ENCODE measurements at places on chromosomes 3 and 15.

DNA sequence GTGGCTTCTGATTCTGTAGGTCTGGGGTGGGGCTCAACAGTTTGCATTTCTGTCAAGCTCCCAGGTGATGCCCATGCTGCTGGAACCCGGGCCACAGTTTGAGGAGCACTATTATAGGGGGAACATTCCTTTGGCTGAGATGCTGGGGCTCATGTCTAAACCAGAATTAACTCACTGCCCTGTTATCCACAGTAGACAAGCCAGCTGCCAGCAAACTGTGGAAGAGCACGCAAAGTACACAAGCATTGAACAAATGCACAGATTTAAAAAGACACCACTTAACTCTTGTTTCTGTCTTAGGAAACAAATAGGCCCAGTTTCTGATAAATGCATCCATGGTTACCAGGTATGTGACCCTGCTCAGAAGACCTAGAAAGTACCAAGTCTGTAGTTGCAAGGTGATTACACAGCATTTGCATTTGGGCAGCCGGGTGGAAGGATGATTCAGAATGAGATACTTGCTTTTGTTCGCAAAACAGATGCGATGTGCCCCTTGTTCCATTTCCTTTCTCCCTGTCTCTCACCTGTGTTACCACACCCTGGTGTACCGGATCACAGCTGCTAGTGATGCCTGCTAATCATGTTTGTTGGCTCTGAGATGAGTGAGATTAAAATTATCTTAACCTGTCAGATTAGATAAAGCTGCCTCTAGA lies 12.4 kb downstream of the GYG1 start:
- DNase-seq: no peak

GRCh38 chr3:178184833-178185232 lies 351.4 kb upstream of the KCNMB2 start:
- DNase-seq: no peak

DNA sequence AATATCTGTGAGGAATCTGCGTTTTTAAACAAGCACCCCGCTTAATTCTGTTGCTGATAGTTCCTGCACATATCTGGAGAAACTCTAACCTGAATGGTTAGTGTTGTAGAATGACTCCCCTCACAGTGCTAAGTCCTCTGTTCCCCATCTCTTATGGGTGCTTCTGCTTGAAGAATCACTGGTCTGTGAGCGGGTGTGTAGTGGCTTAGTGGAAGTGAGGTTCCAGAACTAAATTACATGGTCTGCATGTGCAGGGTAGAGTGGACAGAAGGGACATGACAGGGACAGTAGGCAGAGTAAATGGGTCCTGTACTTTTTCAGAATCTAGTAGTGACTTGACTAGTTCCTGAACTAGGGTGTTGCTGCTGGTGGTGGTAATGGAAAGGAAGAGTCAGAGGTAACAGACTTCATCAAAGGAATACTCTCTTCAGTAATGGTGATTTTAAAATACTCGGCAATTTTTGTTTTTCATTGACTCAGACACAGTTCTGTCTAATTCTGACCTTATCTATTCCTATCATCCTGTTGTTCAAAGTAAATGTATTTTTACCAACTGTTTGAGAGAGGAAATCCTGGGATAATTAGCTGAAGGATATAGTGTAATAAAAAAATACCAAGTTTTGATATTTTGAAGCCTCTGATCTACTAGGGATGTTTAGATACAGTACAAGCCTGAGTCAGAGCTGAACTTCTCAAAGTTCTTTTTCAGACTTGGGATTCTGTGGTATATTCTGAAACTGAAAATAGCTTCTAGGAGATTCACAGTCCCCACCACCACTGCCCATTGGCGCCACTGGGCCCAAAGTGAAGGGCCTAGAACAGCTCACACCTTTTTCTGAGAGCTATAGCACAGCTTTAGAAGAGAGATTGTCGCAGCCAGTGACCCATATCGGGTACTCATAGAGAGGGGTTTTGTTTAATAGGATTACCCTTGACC lies 55.5 kb downstream of the FNDC3B start:
- DNase-seq: peak; percentile 15

DNA sequence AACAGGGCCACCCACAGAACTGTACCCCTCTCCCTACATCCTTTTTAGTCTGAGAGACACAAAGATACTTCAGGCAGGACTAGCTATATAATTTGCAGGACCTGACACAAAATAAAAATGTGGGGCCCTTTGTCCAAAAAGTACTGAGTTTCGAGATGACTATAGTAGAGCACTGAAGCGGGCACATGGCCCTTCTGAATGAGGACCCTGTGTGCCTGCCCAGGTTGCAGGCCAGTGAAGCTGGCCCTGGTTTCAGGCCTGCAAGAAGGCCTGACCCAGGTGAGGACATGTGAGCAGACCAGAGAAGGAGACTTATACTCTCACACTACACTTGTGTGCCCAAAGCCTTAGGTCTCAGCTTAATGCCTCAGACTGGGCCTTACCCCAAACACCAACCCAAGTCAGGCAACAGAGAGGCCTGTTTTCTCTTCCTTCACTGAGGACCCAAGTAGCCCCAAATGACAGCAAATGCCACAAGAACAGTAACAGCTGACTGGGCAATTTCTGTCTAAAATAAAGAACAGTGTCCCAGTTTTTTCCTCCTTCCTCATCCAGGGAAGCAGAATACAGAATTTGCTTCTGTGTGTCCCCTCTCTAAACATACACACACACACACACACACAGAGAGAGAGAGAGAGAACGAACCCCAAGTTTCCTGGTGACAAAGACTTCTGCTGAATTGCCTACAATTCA lies 100.9 kb upstream of the ARHGEF3 start:
- no peak for DNase-seq

DNA sequence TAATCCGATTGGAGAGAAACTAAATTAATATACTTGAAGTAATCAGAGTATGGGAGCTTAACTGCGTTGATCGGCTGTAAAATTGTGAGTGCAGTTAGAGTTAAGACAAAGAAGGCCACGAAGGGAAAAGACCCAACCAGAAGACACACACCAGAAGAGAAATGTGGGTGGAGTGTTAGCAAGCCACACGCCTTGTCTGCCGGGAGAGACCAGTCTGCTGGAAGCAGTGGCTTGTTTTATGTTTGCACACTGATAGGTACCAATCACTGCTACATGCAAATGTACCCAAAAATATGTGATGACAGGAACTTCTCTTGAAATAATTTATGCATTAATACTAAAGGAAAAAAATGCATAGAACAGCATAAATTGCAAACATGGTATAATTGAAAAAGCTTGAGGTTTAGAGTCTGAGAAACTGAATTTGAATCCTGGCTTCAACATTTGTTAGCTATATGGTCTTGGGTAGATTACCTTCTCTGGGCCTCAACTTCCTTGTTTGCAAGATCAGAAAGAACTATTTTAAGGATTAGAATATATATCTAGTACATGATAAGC lies 23.1 kb downstream of the EEFSEC start:
- no peak for DNase-seq

DNA sequence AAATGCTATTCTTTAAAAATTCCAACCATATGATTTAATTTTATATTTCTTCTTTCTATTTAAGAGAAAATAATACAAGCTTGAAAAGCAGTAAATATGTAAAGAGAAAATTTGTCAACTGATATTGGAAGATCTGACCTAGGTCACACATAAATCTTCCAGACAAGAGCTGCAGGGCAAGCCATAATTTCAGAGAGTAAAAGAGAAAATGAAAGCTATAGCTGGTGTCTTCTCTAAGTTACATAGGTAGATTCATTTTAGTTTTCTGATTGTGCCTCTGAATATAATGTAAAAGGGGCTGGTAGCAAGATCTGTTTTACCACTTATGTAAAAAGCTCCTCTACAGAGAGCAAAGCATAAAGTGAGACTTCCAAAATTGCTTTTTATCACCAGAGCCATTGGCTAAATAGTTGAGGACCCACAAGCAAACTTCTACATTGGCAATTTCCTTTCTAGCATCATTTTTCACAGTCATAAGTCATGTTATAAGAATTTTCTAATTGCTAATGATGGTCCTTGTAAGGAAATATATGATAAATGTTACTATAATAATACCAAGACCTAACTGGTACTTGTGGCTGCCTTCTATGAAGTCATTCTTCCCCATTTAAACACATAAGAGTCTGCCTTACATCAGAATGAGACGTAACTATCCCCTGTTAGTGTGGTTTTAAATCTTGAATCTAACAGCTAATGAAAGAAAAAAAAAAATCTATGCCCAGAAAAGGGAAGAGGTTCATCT lies 80.8 kb upstream of the SKOR1 start:
- DNase-seq: no peak

- no peak for DNase-seq
Measured at GRCh38 chr15:45133561-45133920, 3.7 kb downstream of the DUOX1 start.

DNA sequence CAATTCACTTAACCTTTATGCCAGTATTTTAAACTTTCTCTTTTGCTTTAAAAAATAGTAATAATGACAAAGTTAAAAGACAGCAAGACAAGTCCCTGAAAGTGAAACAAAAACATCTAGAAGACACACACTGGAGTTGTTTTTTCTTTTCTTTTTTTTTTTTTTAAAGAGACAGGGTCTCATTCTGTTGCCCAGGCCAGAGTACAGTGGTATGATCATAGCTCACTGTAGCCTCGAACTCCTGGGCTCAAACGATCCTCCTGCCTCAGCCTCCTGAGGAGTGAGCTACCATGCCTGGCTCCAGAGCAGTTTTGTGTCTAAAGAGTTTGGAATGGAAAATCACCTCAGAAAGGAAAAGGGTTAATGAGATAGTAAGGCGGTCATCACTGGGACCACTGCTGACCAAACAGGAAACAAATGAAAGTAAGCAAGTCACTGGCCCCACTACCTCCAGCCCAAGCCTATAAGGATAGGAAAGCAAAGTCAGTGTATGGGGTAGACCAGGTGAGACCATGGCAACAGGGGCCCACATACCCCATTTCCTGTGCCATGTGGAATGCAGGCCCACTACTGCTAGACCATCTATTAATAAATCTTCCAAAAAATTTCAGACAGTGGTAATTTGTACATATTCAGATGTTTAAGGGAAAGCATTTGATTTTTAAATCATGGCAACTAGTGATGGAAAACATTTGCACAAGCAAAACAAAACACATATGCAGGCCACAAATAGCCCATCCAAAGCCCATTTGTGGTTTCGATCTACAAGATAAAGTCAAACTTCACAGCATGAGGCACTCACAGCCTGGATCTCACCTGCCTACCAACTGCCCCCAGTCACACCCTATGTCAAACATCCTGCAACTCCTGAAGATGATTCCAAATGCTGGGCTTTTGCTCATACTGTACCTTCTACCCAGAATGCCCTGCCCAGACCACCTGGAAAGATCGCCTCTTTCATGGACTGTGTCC lies 62.6 kb downstream of the OSBPL10 start:
- DNase-seq: no peak

DNA sequence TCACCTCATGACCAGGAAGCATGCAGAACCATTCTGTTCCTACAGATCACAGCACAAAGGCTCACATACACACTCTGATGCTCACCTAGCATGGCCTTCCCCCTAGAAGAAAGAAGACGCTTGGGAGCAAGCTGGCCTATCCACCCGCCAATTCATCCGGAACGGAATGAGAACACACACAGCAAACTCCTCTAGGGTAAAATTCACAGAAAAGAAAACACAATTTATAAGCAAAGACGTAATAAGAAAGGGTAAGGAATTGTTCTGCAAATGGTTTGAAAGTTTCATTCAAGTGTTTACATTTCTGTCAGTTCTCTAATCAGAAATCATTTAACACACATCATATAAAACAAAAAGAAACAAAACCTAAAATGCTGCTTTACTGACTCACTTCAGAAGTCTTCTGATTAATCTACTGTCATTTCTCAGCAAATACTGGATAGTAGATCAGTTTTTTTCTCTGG lies 218.1 kb downstream of the OSBPL10 start:
- no peak for DNase-seq

- no peak for DNase-seq
Measured at GRCh38 chr3:14946739-14947099, 664 bp upstream of the NR2C2 start.

- DNase-seq: no peak
Measured at GRCh38 chr3:152452318-152452717, 183.6 kb downstream of the MBNL1 start.

GRCh38 chr3:111311709-111312235 lies 230.2 kb upstream of the CD96 start:
- no peak for DNase-seq

- no peak for DNase-seq
Measured at GRCh38 chr3:55486857-55487380, at the start of gene WNT5A. Gene WNT5A, minus strand, starts transcription at chr3:55487306. Its CDS starts 321 bp downstream, at chr3:55486985.

DNA sequence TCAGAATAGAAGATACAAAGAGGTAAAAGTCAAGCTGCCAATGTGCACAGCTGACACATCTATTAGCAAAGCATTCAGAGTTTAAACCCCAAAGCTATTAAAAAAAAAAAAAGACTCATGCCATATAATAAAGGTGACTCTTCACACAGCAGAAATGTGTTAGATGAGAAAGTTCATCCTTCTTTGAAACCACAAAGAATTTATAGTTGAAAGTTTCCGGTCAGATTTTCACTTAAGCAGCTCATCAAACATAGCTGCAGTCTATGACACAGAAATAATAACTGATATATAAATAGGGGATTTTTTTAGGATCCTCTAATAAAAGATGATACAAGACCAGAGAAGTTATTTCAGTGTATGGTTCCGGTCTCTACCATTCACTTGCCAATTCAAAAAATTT lies 76.6 kb downstream of the WWTR1 start:
- no peak for DNase-seq

GRCh38 chr3:18066899-18067582 lies 324.6 kb upstream of the TBC1D5 start:
- DNase-seq: no peak

- DNase-seq: no peak
Measured at GRCh38 chr15:65888981-65889380, 19.7 kb downstream of the RAB11A start.

GRCh38 chr3:186340204-186340603 lies 21.8 kb downstream of the DGKG start:
- no peak for DNase-seq

- DNase-seq: no peak
Measured at GRCh38 chr3:46971742-46972141, 4.8 kb downstream of the CCDC12 start.

DNA sequence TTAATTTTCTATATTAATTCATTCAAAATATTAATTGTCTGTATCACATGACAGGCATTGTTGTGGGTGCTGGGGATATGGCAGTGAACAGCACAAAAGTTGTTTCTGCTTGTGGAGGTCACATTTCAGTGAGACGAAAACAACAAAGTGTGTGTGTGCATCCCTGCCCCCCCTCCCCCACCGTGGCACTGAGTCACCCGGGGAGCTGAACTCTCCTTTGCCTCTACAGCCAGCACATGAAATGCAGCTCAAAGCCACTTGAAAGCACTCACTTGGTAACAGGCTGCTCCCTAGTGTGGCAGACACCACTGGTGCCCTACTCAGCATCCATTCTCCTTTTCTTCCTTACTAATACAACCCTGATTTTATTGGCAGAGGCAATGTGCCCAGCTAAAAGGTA lies 16.9 kb upstream of the SCAMP5 start:
- peak; percentile 64 for DNase-seq

DNA sequence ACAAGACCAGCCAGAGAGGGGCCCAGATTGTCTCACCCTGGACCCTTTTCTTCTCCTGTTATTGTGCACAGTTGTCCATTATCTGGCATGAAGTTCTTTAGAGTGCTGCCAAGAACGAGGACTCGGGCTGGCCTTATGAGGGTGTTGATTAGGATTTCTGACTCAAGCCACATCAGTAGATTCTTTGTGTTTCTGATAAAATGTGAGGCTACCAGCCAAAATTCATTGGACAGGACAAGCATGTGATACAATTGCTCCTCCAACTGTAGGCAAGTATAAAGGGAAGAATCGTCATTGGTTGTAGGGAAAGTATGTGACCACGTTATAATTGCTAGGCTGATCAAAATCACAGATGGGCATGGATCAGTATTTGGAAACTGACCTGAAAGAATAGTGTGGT lies 99.2 kb upstream of the TMC3 start:
- no peak for DNase-seq

- no peak for DNase-seq
Measured at GRCh38 chr15:95078003-95078402, 846.6 kb downstream of the MCTP2 start.

All from activated CD4-positive, alpha-beta T cell treated with anti-CD3 and anti-CD28 coated beads, Interleukin-2, amount 50 U/mL, for 48 hours (primary cell).